ENCODE measurements at places on chromosomes 2 and 18.

GRCh38 chr2:59932341-59932740 lies 621.1 kb downstream of the BCL11A start:
- DNase-seq, result no peak

- DNase-seq, result peak; percentile 26
These were observed 965 bp upstream of the ELOA2 start for GRCh38 chr18:47036298-47036874.

- peak; percentile 23 for DNase-seq
These were observed 3.6 kb downstream of the IGFBP2 start for GRCh38 chr2:216636551-216637450.

- DNase-seq, result no peak
These were observed 23.1 kb downstream of the PASK start for GRCh38 chr2:241126201-241126611.
